ENCODE measurements at places on chromosomes 5 and 9.

DNA sequence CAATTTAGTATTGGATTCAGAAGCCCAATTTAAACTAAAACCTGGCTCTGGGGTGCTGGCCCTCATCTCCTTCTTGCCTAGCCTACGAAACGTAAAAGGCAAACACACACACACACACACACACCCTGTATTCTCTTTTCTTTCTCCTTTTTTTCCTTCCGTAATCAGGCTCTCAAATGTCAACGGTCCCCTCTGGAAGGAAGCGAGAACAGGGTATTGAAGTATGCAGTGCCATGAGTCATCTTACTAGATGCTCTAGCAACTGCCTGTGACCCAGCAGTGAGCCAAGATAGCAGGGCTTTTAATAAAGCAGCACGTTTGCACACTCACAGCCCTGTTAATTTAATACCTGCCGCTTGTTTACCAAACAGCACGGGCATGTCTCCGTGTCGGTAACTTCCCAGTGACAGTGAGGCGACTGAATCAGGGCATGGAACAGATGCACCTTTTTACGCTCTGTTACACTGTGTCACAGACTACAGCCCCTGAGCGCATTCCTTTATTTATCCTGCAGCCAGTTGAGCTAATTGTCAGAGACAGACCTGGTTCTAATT is 243.8 kb downstream of the BNC2 start:
- no peaks in the 10 kb centered on the region for H3K4me1 ChIP-seq
- peak; percentile 33 for DNase-seq
- H3K36me3 ChIP-seq: no peaks in the 10 kb centered on the region
- peaks cover 22% of the 10 kb centered on the region for H3K27me3 ChIP-seq
- H3K4me3 ChIP-seq: no peak overlapping the region

DNA sequence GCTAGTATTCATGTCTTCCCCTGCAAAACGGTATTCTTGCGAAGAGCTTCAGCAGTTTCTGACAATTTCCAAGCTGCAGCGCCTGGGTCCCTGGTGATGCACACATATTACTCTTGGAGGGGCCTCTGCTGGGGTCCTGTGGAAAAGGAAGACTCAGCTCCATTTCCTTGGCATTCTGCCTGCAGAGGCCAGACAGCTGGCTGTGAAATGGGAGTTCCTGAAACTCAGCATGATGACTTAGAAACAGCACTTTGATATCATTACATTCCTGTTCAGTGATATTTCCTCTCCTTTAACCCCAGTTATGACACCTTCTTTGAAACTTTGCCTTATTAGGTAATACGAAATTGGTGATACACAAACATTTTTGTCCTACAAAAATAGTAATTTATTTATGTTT is 98.5 kb downstream of the APBA1 start:
- no peaks in the 10 kb centered on the region for H3K27me3 ChIP-seq
- H3K4me1 ChIP-seq: peaks cover 4% of the 10 kb centered on the region
- DNase-seq: peak; percentile 70
- no peaks in the 10 kb centered on the region for H3K36me3 ChIP-seq
- H3K4me3 ChIP-seq: no peak overlapping the region

DNA sequence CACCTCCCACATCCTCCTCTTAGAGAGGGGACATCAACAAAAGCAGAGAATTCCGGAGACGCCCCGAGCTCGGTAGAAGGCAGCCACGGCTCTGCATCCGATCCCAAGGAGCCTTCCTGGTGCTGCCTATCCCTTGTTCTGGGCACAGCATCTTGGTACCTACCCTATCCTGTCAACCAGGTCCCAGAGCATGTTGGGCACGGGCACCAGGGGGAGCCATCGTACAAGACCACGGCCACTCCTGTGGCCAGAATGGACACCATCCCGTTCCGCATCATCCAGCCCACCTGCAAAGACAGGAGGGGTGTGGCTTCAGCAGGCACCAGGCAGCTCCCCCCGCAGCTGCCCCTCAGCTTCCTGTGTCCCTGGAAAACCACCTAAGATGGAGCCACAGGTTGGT is 62.7 kb upstream of the ZNF354A start:
- no peaks in the 10 kb centered on the region for H3K4me1 ChIP-seq
- no peak overlapping the region for H3K4me3 ChIP-seq
- peak; percentile 59 for DNase-seq
- no peaks in the 10 kb centered on the region for H3K27me3 ChIP-seq
- H3K27ac ChIP-seq: no peak overlapping the region

DNA sequence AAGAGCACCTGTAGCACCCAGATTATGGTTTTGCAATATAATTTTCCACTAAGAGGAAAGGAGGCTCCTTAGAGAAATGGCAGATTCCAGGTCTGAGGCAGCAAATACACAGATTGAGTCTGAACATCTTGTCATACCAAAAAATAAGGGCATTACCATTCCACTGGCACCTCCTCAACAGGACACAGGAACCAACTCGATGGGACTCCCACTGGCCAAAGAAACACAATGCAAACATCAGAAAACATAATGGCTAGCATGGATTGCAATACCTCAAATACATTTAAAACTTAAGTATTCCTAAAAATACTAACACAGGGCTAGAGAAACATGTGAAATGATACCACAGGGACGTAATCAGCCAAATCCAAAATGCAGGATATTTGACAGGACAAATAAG is 12.4 kb upstream of the RANBP17 start:
- H3K36me3 ChIP-seq: no peaks in the 10 kb centered on the region
- no peak for DNase-seq
- no peaks in the 10 kb centered on the region for H3K27me3 ChIP-seq
- no peak overlapping the region for H3K4me3 ChIP-seq
- no peak overlapping the region for H3K27ac ChIP-seq

DNA sequence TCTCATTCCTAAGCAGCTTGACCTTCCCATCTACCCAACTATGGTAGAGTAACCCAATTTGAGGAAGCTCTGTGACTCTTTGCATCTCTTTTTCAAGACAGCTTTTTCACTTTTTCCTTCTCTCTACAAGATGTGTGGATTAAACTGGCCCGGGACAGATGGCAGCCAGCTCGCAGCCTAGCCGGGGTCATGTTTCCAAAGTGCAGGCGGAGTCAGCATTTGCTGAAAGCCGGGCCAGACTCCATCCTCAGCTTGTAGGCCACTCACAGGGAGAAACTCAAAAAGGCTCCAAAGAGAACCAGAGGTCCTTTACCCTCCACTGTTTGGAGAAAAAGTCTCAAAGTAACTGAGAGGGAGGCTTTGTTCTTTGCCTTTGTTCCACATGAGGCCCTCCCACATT is 286.8 kb upstream of the PANK3 start:
- H3K27me3 ChIP-seq: no peaks in the 10 kb centered on the region
- no peaks in the 10 kb centered on the region for H3K36me3 ChIP-seq
- H3K4me1 ChIP-seq: peaks cover 18% of the 10 kb centered on the region
- peak; percentile 61 for DNase-seq

GRCh38 chr5:133483406-133484090 is 128.8 kb downstream of the FSTL4 start:
- H3K4me3 ChIP-seq: no peak overlapping the region
- no peaks in the 10 kb centered on the region for H3K27me3 ChIP-seq
- H3K4me1 ChIP-seq: no peaks in the 10 kb centered on the region
- H3K27ac ChIP-seq: no peak overlapping the region
